ENCODE measurements at places on chromosomes 3 and 15.
A peak's percentile ranks its signal among the peaks of the same experiment; 100 is the strongest.

DNA sequence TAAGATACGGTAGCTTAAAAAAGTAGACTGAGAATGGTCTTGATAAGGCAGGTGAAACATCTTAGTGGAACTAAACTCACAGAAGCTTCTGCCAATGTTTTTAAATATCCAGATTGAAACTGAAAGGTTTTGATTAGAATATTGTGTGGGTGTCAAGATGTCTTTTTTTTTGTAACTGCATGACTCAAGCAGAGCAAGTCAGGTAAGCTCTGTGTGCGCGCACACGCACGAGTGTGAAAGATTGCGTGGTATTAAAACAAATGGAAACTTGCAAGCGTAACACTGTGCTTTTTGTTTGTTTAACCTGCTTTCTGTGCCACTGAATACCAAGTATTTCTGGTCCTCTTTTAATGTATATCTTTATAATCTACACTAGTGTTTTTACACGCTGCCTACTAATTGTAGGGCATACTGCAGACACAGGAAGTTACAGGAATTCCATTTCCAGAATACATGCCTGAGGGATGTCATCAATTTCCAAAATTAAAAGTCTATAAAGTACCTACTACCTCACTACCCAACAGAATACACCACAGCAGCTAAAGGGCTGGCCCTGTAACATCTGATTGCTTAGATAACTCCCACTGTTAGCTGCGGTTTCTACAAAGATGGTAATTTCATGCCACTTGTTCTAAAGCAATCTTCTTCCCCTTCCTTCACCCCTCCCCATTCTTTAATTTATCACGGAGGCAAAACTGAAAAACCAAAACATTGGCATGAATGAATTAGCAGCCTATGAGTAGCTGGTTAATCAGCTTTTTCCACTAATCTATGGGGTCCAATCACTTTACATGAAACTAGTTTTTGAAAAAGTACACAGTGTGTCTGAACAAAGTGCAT is 472.8 kb downstream of the SHQ1 start:
- DNase-seq, result peak; percentile 75

DNA sequence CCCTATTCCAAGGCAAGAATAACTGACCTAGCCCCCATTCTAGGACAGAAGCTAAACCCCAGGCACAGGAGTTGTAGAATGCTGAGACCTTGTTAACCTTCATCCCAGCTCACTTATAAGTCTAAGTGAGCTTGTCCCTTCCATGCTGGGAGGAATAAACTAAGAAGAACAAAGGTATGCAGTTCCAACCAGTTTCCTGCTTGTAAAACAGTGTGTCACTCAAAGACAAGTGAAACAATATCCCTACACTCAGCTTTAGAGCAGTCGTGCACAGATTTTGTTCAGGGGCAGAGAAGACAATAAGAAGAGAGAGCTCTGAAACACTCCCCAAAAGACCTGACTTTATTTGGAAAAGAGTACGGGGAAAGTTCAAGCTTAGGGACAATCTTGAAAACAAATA is 292.1 kb downstream of the CGGBP1 start:
- no peak for DNase-seq

DNA sequence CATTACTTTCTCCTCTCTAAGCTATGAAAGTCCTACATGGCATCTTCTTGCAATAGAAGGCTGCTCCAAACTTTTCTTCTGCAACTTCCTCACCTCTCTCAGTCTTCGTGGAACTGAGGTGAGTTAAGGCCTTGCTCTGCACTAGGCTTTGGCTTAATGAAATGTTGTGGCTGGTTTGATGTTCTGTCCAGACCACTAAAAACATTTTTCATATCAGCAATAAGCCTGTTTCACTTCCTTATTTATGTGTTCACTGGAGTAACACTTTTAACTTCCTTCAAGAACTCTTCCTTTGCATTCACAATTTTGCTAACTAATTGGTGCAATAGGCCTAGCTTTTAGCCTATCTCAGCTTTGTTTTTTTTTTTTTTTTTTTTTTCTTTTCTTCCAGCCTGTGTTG is 335.3 kb upstream of the NECTIN3 start:
- DNase-seq, result no peak

GRCh38 chr3:69276884-69277283 is 109.0 kb downstream of the FRMD4B start:
- DNase-seq, result no peak

- DNase-seq, result no peak
Measured at GRCh38 chr3:102148598-102149337, 286.0 kb upstream of the ZPLD1 start.

DNA sequence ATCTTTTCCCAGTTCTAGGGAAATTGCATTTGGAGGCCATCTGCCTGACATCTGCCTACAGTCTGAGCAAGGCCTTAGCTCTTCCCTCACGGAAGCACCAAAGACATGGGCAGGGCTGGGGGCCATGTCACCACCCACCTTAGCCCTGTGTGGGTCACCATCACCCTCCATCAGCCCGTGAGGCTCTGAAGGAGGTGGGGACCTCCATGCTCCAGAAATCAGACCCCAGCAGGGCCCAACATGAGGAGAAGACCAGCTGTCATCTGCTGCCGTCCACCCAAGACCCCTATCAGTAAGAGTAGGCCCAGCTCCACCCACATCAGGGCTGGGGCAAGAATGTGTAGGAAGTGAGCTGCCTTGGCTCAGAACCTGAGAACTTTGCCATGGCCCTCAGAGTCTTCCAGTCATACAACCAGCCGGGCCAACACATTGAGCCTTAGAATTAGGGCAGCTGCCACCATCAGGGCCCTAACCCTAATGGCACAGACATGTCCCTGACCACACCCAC is 1.9 kb downstream of the TMIE start:
- no peak for DNase-seq

All from activated CD4-positive, alpha-beta T cell treated with anti-CD3 and anti-CD28 coated beads for 36 hours (primary cell).